Esophagus squamous epithelium (tissue), 5 donors: ENCODE measurements at places on chromosomes 2 and 18. TPM values are rescaled to one million over a fixed set of nuclear protein-coding genes. Genes with fewer than 3 reads are reported as not detected.

- no peak for DNase-seq
Measured at GRCh38 chr2:241227594-241227993, 39.1 kb downstream of the ANO7 start.

DNA sequence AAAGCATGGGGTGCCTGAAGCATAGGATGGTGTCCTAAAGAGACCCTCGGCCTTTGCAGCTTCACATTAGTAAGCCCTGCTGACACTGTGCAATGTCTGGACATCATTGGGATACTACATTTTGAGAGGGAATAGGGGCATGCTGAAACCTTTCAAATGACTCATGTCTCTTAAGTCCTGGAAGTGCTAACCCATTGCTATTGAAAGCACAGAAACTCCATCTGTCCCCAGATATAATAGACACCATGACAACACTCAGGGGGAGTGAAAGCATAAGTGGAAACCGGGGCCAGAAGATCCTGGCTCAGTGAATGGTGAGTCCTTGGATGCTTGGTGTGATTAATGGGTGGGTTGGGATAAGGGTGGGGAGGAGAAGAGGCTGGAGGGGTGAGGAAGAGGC, 595.5 kb upstream of the ID2 start:
- no peak for DNase-seq

- DNase-seq, result no peak
Measured at GRCh38 chr18:5510135-5510846, 33.5 kb downstream of the EPB41L3 start.

DNA sequence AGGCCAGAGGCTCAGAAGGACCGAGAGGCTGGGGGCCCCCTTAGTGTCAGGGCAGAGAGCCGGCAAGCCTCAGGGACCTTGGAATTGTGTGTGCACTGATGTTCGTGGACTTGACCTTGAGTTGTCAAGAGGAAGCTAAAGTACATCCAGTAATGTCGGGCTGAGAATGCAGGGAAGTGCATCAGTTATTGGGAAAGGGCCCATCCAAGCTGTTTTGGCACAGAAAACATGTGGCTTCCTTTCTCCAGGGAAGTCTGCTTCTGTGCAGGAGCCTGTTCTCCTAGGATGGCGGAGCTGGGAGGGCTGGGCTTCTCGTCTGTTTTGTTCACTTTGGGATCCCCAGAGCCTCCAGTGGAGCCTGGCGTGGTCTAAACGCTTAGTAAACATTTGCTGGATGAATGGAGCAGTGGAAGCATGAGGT, 23.7 kb downstream of the ATOH8 start:
- DNase-seq, result no peak

DNA sequence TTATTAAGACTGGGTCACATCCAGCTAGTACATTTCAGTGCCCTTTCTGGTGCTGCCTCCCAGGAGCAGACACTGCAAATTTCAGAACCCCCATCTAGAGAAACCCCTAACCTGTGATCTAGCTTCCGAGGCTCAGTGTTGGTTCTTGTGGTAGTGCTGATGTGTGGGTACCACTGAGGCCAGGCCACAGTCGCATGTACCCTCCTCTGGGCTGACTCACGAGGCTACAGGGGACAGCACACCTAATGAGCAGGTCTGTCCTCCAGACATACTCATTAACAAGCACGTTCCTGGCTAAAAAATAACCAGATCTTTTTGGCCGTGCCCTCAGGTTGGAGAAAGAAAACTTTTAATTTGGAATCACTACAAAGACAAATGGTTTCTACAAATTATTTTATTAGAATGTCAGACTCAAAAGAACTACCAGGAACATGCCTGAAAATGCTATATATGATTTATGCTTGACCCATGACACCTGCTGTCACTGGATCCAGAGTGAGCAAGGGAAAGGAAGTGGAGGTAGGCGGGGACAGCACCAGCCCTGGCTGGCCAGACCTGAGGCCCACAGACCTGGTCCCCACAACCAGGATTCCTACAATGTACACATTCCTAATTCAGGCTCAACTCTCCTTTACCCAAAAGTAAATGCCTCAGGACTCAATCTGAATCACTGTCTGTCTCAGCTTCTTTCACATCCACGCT, 8.5 kb downstream of the CIAO1 start:
- DNase-seq, result no peak

UBE2E3 gene
- 55.1 TPM for total RNA-seq

- no peak for DNase-seq
Measured at GRCh38 chr2:195486520-195486919, 170.5 kb upstream of the SLC39A10 start.

DNA sequence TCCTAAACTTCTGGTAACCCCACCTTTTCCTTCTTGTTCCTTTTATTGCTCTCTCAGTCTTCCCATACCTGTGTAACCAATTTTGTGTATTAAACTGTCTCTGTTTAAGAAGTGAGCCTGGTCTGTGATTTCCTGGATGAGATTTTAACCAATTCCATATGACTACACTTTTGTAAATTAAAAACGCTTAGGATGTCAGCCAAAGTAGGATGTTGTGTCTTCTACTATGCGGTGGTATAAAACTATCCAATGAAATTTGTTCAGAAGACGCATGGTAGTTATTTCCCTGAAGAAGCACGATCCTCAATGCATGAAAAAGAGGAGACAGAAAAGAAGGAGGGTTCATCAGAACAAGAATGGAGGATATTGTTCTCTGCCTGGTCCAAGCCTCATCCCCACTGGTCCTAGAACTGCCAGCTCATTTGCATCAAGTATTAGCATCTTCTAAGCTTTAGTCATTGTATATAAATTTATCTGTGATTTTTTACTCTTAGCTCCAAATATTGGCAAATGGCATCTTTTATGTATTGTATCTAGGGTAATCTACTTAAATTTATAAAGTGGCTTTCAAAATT, 127.4 kb downstream of the TGIF1 start:
- DNase-seq, result no peak

GRCh38 chr18:79245517-79246001, 150.2 kb upstream of the NFATC1 start:
- DNase-seq, result peak; percentile 8

RAPH1 gene
- 10.6 TPM for total RNA-seq
